Caki2 (cell line): ENCODE measurements at places on chromosomes 3 and 15.

- no peak for DNase-seq
Observed at GRCh38 chr3:64921281-64922065, 233.7 kb upstream of the ADAMTS9 start.

DNA sequence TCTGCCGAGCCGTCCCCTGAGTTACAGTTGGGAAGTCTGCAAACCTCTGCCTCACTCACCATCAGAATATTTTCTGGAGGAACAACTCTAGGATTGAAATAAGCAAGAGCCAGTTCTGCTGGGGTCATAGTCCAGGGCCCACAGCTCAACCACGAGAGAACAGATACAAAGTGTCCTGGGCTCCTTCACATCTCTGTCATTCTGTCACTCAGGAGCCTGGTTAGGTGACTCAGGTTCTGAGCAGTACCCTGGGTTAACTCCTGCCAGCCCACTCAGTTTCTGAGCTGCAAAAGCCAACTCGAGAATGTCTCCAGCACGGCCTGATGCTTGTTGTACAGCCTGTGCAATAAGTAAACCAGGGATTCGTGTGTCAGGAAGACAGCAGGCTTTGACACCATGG is 155.7 kb downstream of the SLCO3A1 start:
- no peak for DNase-seq

GRCh38 chr3:12686096-12686495 is 22.2 kb upstream of the RAF1 start:
- DNase-seq, result no peak

- no peak for DNase-seq
Observed at GRCh38 chr3:100261485-100261903, 702 bp downstream of the TBC1D23 start.

- no peak for DNase-seq
Observed at GRCh38 chr3:149881879-149882278, 68.9 kb downstream of the RNF13 start.

DNA sequence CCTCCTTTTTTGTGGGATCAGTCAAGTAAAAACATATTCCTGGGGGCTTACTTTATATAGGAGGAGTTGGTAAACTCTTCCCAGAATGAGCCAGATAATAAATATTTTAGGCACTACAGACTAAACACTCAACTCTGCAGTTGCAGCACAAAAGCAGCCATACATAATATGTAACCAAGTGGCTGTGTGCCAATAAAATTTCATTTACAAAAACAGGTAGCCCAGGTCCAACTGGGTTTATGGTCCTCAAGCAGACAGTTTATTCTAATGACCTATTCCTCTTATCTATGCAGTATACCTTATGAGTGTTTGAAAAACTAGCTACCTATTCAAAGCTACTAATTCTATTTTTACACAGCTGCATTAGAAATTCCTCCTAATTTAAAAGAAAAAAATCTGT is 61.8 kb downstream of the FAIM start:
- DNase-seq, result no peak

GRCh38 chr3:184227481-184227935 is 1.9 kb upstream of the VWA5B2 start:
- DNase-seq, result no peak

GRCh38 chr3:122903171-122903570 is 108.3 kb downstream of the SLC49A4 start:
- DNase-seq, result no peak

GRCh38 chr3:127053979-127054378 is 71.1 kb downstream of the PLXNA1 start:
- DNase-seq, result no peak

DNA sequence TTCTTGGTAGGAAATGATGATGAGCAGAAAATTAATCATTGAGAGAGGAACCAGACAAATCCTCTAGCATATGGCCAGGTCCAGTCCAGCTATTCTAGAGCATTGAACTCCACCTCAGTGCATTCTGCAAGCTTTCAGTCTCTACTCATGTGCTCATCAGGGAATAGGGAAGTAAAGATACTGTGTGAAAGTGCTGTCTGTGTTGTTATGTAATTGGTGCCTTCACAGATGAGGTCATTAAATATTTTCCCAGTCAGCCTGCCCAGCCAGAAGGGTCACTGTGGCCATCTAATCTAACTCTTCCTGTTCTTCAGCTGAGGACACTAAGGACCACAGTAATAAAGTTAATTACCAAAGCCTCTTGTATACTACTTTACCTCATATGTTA is 28.2 kb downstream of the C3orf62 start:
- no peak for DNase-seq

GRCh38 chr15:96409215-96410138 is 79.0 kb downstream of the NR2F2 start:
- DNase-seq, result no peak

DNA sequence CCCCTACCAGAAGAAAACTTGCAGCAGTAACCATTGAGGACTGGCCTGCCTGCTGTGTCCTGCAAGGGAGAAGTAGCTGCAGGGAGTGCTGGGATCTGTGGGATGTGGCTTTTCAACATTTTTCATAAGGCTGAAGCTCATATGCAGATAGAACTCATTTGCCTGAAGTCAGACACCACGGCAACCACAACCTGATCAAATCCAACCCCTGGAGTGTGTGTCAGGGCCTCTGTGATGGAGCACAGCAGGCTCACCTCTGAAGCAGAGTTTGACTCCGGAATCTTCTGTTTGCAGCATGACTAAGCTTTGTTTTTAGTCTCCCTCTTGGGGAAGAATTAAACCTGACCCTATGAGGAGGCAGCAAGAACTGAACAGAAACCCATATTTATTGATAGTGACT is 508.7 kb downstream of the AGBL1 start:
- DNase-seq, result no peak

DNA sequence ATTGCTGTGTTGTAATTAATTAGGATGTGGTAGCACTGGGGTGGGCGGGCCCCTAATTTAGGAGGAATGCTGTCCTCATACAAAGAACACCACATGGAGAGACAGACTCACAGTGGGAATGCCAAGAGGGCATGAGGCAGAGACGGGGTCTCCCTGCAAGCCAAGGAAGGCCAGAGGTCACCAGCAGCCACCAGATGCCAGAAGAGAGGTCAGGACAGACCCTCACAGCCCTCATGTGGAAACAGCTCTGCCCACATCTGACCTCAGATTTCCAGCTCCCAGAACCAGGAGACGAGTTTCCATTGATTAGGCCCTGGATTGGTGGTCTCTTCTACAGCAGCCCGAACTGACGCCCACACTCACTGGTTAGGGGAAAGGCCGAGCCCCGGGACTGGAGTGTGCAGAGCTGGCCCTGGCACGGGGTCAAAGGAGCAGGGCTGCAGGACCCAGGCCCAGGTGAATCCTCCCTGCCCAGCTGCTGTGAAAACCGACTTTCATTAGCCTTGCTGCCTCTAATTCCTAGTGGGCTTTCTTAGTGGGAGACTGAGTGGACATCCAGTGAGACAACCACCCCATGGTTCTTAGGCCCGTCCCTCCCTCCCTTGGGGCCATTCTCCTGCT is 43.0 kb upstream of the SLC41A3 start:
- no peak for DNase-seq
